Mesothelial cell of epicardium (in vitro differentiated cells): ENCODE measurements at places on chromosomes 12 and 14. TPM values are rescaled to one million over a fixed set of nuclear protein-coding genes. Genes with fewer than 3 reads are reported as not detected.

Gene GUCY2C
- total RNA-seq, result 0.07 to 0.09 TPM (median 0.09 TPM) in 3 replicates

DNA sequence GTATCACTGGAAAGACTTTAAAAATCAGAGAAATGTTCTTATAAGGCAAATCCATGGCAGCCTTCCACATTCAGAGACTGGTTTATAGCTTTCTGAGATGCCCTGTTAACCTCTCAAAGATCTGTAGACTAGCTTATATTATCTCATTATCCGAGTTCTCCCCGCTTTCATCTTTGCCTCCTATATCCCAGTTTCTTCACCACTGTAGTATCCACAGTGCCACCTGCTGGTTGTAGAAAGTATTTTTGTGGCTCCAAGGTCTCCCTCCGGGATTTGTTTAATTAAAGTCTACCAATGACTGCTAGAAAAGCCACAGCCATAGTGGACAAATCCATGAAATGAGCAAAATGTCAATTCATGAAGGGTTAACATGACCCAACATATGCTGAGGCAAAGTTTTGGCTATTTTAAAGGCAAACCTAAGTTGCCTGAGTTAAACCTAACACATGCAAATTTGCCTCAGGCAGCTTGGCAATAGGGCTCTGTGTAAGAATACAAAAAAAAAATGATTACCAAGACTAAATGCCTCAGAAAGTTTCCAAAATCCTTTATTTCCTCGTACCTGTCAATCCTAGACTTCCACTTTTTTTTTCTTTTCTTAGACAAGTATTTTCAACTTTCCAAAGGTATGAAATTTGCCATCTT is 218.8 kb upstream of the BMP4 start:
- H3K4me3 ChIP-seq, result no peak overlapping the region
- DNase-seq, result peak; percentile 76
- peaks cover 58% of the 10 kb centered on the region for H3K4me1 ChIP-seq
- no peaks in the 10 kb centered on the region for H3K36me3 ChIP-seq

GRCh38 chr12:15782667-15783066 is 6.5 kb downstream of the EPS8 start:
- peaks cover 5% of the 10 kb centered on the region for H3K27me3 ChIP-seq
- peaks cover 4% of the 10 kb centered on the region for H3K36me3 ChIP-seq
- no peak overlapping the region for H3K4me3 ChIP-seq
- no peak overlapping the region for H3K27ac ChIP-seq

DNA sequence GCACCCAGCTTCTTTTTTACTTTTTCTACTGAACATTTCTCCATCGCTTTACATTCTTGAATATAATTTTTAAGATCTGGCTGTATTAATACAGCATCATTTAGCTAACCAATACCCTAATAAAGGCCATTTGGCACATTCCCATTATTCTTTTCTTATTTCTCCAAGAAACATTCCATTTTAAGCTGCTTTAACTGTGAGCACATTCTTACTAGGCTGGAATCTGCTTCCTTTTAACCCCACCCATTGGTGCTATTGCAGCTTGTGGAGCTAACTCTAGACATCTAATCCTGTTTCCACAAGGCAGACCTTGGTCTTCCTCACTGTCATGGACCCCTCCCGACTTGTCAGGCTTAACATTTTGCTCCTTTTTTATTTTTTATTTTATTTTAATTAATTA is 15.2 kb downstream of the CALM1 start:
- H3K4me1 ChIP-seq, result peaks cover 10% of the 10 kb centered on the region
- no peak overlapping the region for H3K4me3 ChIP-seq
- DNase-seq, result no peak
- H3K27ac ChIP-seq, result no peak overlapping the region

- H3K4me1 ChIP-seq, result no peaks in the 10 kb centered on the region
- H3K27me3 ChIP-seq, result no peaks in the 10 kb centered on the region
These were observed 202.9 kb upstream of the ATXN7L3B start for GRCh38 chr12:74334780-74335179.

Gene REM2
- 2.6 to 3.0 TPM (median 3.0 TPM) in 3 replicates for total RNA-seq

Gene TIMELESS
- total RNA-seq, result 26.3 to 27.9 TPM (median 27.6 TPM) in 3 replicates

DNA sequence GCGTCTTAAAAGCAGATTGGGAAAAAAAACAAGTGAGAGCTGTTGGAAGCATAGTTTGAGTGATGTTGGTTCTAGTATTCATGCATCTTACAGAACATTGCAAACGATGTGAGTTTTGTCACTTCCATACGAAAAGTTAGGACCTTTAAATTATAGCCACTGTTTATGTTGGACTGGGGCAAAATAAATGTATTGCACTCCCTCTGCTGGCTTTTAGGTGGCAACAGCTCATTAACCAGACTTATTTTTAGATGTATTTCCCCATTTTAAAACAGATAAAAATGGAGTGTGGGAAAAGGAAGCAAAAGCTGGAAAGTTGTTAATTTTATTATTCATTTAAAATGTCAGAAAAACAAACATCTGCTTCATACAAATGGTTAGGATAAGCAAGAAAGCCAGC is 111.9 kb downstream of the LGR5 start:
- peaks cover 7% of the 10 kb centered on the region for H3K4me1 ChIP-seq
- H3K27ac ChIP-seq, result no peak overlapping the region
- no peak for DNase-seq
- no peak overlapping the region for H3K4me3 ChIP-seq
- no peaks in the 10 kb centered on the region for H3K27me3 ChIP-seq

Gene PRPH
- 0.38 TPM in 1 of 3 replicates, not detected in the others for total RNA-seq

Gene FOXA1
- 19.3 to 21.8 TPM (median 19.7 TPM) in 3 replicates for total RNA-seq

DNA sequence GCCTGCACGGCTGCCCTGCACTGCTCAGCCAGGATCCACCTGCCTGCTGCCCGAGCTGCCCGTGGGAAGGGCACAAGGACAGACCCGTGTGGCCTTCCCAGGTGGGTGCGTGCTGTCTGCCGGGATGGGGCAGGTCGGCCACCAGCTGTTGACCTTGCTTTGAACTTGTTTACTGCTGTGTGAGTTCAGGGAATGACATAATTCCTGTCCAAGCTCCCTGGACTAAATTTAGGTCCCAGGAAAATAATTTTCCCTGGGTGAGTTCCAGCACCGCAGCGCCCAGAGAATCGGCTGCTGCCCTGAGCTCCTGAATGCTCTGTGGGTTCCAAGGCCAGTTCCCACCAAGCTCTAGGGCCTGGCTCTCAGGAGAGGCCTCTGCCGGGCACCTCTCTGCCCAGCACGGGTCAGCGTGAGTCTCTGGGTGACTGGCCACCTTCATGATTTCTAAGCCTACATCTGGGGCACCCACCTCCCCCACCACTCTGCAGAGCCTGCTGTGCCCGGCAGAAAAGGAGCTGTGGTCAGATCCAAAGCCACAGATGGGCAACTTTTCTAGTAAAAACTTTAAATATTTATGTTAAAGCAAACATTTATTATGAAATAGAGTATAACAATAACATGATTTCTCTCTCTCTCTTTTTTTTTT is 27.2 kb upstream of the MLXIP start:
- H3K36me3 ChIP-seq, result peaks cover 2% of the 10 kb centered on the region
- H3K27ac ChIP-seq, result no peak overlapping the region
- H3K27me3 ChIP-seq, result no peaks in the 10 kb centered on the region
- DNase-seq, result no peak
- peaks cover 4% of the 10 kb centered on the region for H3K4me1 ChIP-seq

DNA sequence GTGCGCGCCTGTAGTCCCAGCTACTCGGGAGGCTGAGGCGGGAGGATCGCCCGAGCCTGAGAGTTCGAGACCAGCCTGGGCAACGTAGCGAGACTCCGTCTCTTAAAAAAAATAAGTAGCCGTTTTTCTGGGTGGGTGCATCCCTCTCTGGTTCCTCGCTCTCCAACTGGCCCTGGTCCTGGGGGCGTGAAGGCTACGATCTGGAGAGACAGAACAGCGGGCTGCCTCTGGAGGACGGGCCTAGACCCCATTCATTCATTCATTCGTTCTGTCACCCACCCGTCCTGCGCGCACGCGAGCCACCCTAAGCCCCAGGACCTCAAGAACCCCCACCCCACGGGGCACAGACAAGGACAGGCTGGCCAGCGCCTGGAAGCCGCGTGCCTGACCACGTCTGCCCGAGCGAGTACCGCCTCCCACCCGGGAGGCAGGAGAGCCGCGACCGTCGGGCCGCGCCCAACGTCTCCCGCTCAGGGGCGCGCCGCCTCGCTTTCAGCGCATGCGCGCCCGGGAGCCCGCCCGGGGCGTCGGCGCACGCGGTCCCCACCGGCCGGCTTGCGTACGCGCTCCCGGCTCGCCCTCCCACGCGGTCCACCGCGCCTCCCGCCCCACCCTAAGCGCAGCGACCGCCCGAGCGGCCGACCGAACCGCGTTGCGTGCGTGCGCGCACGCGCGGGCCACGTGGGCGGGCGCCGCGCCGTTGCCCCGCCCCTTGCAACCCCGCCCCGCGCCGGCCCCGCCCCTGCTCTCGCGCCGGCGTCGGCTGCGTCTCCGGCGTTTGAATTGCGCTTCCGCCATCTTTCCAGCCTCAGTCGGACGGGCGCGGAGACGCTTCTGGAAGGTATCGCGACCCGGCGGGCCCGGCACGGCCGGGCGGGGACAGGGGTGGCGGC is at the start of gene RAN:
Gene RAN (plus strand): TSS at position 781 of the 893 bp plus-strand sequence. CDS start 528 bp downstream, outside the sequence.
- H3K4me1 ChIP-seq, result peaks cover 35% of the 10 kb centered on the region
- peaks cover 27% of the 10 kb centered on the region for H3K36me3 ChIP-seq
- DNase-seq, result peak; percentile 93
- H3K27me3 ChIP-seq, result no peaks in the 10 kb centered on the region
- peak within 1 kb of the TSS; percentile 96 for H3K27ac ChIP-seq

GRCh38 chr14:51079489-51079888 is 15.4 kb downstream of the TRIM9 start:
- no peak overlapping the region for H3K4me3 ChIP-seq
- no peak overlapping the region for H3K27ac ChIP-seq
- peaks cover 23% of the 10 kb centered on the region for H3K4me1 ChIP-seq
- no peak for DNase-seq
- H3K36me3 ChIP-seq, result no peaks in the 10 kb centered on the region

DNA sequence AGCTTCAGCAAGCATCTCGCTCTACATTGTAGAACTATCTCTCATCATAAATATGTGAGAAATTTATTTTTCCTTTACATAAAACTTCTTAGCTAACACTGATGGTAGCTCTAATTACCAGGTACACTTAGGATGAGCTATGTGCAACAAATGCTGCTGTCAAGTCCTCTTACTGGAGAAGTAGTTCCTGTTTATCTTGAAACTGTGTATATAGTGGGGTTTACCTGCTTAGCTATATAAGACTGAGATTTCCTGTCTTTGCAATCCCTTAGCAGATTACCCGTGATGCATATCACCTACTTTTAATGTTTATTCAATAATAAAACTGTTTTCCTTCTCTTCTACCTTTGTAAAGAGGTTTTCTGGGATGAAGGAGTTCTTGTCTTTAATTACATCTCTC is 98.0 kb upstream of the USP15 start:
- H3K27ac ChIP-seq, result no peak overlapping the region
- no peaks in the 10 kb centered on the region for H3K36me3 ChIP-seq
- H3K4me3 ChIP-seq, result no peak overlapping the region

DNA sequence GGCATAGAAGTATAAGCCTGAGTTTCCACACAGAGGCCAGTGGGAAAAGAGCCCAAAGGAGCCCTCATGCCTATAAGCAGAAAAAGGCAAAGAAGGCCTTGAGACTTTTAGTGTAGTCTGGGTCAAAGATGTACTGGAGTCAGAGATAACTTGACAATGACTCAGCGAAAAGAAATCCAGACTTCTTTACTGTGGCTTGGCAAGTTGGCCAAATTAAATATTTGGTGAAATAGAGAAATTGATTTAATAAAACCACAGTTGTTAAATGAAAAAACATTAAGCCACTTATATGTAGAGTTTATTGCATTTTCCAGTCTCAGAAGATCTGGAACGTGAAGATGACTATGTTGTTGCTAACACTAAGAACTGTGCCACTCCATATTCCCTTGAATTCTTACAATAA is 105.1 kb downstream of the TMTC3 start:
- no peaks in the 10 kb centered on the region for H3K36me3 ChIP-seq
- H3K27ac ChIP-seq, result no peak overlapping the region
- no peak for DNase-seq
- H3K27me3 ChIP-seq, result no peaks in the 10 kb centered on the region
- H3K4me3 ChIP-seq, result no peak overlapping the region

- H3K27me3 ChIP-seq, result no peaks in the 10 kb centered on the region
- peak overlapping the region; percentile 97 for H3K27ac ChIP-seq
- H3K4me1 ChIP-seq, result peaks cover 50% of the 10 kb centered on the region
- H3K4me3 ChIP-seq, result peak overlapping the region; percentile 22
- DNase-seq, result peak; percentile 40
- H3K36me3 ChIP-seq, result peaks cover 10% of the 10 kb centered on the region
These were observed 124.2 kb downstream of the HMGA2 start for GRCh38 chr12:65948320-65949008.

Gene ZNF140
- total RNA-seq, result 26.5 to 29.2 TPM (median 29.1 TPM) in 3 replicates

DNA sequence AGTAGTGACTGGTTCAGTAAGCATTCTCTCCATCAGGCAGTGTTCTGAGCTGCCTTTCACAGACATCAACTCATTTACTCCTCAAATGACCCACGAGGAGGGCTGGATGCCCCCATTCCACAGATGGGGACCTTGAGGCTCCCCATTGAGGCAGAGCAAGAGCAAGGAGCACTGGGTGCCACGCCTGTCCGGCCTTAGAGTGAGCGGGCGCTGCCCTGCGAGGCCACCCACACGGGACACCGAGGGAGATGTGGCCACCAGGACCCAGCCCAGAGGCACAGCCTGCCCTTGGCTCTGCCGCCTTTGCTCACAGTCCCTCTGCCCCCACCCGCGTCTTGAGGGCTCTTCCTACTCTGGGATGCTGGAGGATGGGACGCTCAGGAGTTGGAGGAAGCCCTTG is 3.0 kb downstream of the FBRSL1 start:
- DNase-seq, result no peak
- no peaks in the 10 kb centered on the region for H3K36me3 ChIP-seq
- H3K27ac ChIP-seq, result no peak overlapping the region
- H3K27me3 ChIP-seq, result peaks cover 10% of the 10 kb centered on the region
- peak overlapping the region; percentile 82 for H3K4me3 ChIP-seq
- peaks cover 49% of the 10 kb centered on the region for H3K4me1 ChIP-seq

- no peaks in the 10 kb centered on the region for H3K27me3 ChIP-seq
- H3K4me1 ChIP-seq, result peaks cover 58% of the 10 kb centered on the region
- DNase-seq, result no peak
- peak overlapping the region; percentile 59 for H3K27ac ChIP-seq
- no peaks in the 10 kb centered on the region for H3K36me3 ChIP-seq
These were observed 18.1 kb upstream of the DUSP6 start for GRCh38 chr12:89370421-89370831.

GRCh38 chr12:53653595-53653994 is 22.3 kb downstream of the ATP5MC2 start:
- no peak for DNase-seq
- no peak overlapping the region for H3K27ac ChIP-seq
- peaks cover 5% of the 10 kb centered on the region for H3K4me1 ChIP-seq

Gene LTBR
- 61.7 to 68.1 TPM (median 66.8 TPM) in 3 replicates for total RNA-seq

DNA sequence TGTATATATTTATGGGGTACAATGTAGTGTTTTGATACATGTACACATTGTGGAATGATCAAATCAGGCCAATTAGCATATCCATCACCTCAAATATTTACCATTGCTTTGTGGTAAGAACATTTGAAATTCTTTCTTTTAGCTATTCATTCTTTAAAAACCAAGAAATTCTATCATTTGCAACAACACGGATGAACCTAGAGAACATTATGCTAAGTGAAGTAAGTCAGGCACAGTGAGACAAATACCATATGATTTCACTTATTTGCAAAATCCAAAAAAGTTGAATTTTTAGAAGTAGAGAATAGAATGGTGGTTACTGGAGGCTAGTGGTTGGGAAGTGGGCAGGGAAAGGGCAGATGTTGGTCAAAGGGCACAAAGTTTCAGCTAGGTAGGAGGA is 129.3 kb upstream of the PTPRQ start:
- H3K27ac ChIP-seq, result no peak overlapping the region
- H3K36me3 ChIP-seq, result no peaks in the 10 kb centered on the region
- H3K4me1 ChIP-seq, result peaks cover 22% of the 10 kb centered on the region
- H3K4me3 ChIP-seq, result no peak overlapping the region

Gene DDX55
- total RNA-seq, result 28.9 to 32.8 TPM (median 30.9 TPM) in 3 replicates

GRCh38 chr12:119171691-119172425 is 6.9 kb upstream of the HSPB8 start:
- H3K36me3 ChIP-seq, result no peaks in the 10 kb centered on the region
- H3K4me1 ChIP-seq, result peaks cover 29% of the 10 kb centered on the region
- no peak overlapping the region for H3K4me3 ChIP-seq
- no peaks in the 10 kb centered on the region for H3K27me3 ChIP-seq
- no peak for DNase-seq
- H3K27ac ChIP-seq, result no peak overlapping the region

Gene ZC2HC1C
- total RNA-seq, result 2.3 to 3.6 TPM (median 2.4 TPM) in 3 replicates

Gene PLXNC1
- 3.0 to 3.6 TPM (median 3.4 TPM) in 3 replicates for total RNA-seq
